ENCODE measurements at places on chromosomes 5 and 9.
A peak's percentile ranks its signal among the peaks of the same experiment; 100 is the strongest.

DNA sequence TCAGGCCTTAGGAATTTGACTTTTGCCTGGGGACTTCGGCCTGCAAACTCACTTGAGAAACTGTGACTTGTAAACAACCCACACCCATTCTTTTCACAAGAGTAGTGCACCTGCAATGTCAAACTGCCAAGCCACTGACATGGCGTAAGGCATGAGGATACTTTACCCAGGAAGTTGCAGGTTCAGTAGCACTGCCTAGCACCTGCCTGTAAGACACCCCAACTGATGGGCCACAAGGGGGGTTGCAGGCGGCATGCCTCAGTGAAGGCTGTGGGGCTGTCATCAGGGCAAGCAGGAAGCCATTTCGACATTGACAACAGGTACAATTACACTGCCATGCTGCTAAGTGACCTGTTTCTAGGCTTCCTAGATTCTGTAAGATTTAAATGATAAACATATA, 41.3 kb upstream of the RASGEF1C start:
- DNase-seq: no peak

DNA sequence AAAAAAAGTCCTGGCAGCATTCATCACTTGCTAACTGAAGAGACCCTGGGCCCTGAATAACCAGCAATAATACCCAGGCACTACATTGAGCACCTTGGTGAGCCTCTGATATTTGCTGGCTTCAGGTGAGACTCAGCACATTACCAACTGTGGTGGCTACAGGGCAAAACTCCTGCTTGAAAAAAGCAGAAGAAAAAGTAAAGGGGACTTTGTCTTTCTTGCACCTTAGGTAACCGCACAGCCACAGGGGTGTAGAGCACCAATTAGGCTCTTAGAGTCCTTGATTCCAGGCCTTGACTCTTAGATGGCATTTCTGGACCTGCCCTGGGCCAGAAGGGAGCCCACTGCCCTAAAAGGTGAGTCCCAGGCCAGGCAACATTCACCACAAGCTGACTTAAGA, 269.5 kb downstream of the AUH start:
- no peak for DNase-seq

GRCh38 chr9:101791533-101791932, 53.1 kb upstream of the GRIN3A start:
- DNase-seq: no peak

- DNase-seq: no peak
Observed at GRCh38 chr9:119195521-119195920, 173.7 kb downstream of the BRINP1 start.

DNA sequence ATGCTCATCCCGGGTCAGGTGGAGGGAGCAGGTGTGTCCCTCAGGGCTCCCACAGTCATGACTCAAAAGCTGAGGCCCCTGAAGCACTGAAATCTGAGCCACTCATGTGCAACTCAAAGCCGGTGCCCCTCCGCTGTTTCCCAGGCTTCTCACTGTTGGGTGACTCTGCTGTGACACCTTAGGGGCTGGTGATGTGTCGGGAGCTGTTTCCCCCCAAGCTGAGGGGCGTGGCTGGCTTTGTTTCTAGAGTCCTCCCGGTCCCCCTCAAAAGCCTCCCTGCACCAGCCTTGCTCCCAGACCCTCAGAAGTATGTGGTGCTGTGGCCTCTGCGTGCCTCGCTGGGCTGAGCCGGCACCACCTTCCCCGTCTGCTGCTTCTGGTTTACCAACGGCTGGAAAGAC, 39.7 kb downstream of the PLPP7 start:
- no peak for DNase-seq

GRCh38 chr5:135460246-135461033, 8.3 kb upstream of the TIFAB start:
- no peak for DNase-seq

DNA sequence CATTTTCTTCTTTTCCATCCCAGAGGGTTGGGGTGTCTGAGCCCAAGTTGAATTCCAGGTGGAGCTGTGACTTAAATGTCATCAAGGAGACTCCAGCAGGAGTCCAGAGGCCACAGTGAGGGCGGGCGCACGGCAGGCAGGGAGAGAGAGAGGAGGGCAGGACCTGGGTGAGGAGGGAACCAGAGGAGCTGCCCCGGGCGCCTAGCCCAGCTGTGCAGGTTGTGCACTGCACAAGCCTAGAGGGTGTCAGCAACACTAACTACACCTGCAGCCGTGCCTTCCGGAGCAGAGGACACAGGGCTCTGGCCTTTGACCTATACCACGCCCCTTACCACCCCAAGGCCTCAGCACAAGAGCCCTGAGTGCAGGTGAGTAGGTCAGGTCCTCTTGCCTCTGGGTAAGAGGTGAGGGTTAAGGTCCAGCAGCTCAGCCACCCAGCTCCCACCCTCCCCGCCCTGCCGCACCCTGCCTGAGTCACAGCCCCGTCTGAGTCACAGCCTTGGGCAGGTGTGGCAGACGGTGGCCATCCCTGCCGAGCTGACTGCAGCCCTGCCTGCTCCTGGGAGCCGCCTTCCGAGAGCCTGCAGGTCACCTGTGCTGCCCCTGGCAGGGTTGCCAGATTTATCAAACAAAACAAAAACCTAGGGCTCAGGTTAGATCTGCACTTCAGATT, 6.4 kb upstream of the AGPAT2 start:
- DNase-seq: no peak

- peak; percentile 64 for DNase-seq
Observed at GRCh38 chr5:181188700-181189362, 16.2 kb downstream of the TRIM7 start.

DNA sequence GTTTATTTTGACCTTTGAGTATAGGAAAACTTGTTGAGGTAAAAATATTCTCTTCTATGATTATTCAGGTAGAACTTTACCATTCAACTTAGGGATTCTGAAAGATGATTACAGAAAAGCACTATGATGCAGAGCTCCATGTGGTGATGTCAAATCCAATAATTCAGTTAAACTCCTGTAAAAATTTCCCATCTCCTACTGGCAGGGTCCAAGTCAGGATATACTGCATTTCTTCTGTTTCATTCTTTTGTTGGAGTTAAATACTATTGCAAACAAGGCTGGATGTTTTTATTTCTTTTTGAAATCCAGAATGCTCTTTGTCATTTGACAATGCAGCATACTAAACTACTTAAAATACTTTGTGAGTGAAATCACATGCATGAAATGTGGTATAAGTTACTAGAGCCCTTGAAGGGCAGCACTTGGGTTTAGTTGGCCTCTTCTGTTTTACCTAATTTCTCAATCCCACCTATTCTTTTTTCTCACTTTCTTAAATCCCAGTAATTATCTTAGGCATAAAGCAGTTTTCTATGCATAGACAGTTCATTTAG, 204.5 kb downstream of the FBXL7 start:
- DNase-seq: no peak

DNA sequence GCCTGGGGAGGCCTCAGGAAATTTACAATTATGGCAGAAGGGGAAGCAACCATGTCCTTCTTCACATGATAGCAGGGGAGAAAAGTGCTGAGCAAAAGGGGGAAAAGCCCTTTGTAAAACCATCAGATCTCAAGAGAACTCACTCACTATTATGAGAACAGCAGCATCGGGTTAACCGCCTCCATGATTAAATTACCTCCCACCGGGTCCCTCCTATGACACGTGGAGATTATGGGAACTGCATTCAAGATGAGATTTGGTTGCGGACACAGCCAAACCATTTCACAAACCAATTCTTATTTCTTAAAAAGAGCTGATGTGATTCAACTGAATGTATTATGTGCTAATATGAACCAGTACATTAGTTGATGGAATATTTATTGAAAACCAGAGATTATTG, 63.9 kb downstream of the PARP8 start:
- no peak for DNase-seq

DNA sequence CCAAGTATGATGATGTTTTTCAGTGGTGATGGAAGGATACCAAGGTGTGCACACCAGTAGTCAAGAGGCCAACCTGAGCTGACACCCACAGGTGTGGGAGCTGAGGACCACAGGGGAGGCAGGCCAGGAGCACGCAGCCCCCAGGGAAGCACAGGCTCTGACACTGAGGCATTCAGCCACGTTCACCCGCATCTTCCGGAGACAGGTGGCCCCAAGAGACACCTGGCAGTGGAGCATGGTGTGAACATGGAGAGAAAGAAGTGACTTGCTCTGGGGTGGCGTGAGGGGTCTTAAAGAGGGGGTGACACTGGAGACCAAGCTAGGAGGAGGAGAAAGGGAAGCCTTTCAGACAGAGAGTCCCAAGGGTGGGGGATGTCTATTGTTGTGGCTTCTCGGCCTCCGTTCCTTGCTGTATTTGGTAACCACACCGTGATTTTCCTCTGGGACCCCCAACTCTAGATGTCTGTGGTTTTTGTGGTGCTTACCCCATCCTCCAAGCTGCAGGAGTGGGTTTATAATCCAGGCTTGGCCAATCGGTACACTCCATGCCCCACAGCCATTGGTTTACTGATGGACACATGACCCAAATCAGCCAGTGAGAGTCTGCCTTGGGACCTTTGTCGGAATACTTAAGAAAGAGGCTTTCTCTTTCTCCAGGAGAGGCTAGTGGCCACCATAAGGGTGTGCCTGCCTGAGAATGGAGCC, 84.6 kb downstream of the HRH2 start:
- DNase-seq: no peak

- DNase-seq: no peak
Observed at GRCh38 chr5:123449424-123449974, 26.3 kb upstream of the CEP120 start.

GRCh38 chr5:58455066-58455465, 4.8 kb downstream of the PLK2 start:
- no peak for DNase-seq

GRCh38 chr5:7795306-7795705, 55.6 kb downstream of the CFAP90 start:
- DNase-seq: no peak

DNA sequence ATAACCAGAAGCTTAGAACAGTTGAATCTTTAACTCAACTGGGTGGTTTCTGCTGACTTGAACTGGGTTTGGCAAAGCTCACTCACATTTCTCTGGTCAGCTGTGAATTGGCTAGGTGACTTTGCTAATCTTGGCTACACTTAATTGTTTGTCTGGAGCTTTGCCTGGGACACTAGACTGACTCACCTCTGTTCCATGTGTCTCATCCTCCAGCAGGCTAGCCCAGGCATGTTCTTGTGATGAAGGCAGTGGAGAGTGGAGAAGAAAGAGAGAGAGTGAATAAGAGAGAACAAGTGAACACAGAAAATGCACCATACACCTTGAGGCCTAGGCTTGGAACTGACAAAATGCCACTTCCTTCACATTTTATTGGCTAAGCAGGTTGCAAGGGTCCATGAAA, 32.6 kb downstream of the SPATA31D1 start:
- DNase-seq: no peak

DNA sequence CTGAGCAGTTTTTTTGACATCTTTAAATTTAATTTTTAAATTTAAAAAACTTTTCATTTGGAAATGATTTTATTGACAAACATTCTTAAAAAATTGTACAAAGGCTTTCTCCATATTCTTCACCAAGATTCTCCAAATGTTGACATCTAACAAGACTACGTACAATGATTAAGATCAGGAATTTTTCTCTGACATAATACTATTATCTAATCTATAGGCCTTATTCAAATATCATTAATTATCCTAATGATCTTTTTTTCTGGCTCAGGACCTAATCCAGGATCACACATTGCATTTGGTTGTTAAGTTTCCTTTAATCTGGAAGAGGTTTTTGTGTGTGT, 106.1 kb upstream of the OSMR start:
- DNase-seq: no peak

GRCh38 chr5:10064546-10065195, 185.0 kb downstream of the ATPSCKMT start:
- no peak for DNase-seq

DNA sequence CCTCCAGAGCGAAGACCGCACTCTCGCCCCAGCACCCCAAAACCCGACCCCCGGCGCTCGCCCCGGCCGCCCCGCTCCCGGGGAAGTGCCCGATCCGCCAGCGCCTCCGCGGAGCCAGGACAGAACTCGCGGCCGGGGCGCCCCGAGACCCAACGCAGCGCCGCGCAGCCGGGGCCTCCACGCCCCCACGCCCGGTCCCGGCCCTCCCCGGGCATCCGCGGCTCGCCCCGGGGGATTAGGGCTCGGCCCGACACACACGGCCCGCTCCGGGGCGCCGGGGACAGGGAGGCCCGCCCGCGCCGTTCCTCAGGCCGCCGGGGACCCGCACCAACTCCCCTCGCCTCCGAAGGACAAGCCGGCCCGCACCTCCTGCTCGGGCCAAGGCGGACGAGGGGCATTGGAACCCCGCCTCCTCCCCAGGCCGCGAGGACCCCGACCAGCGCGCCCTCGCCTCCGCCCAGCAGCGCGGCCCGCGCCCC, 544 bp downstream of the FNBP1 start:
- DNase-seq: no peak

DNA sequence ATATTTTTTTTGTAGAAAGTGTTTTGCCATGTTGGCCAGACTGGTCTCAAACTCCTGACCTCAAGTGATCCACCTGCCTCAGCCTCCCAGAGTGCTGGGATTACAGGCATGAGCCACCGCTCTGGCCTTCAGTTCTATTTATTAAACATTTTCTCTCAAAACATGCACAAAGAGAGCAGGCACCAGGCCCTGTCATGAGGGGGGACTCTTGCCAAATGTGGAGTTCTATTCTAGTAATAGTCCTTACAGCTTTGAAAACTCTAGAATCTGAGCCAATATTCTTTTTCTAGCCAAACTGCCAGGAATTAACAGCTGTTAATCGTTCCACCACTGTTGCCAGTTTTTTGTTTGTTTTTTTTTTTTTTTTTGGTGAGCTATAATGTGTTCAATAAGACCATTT, 124.6 kb downstream of the TARS1 start:
- no peak for DNase-seq

DNA sequence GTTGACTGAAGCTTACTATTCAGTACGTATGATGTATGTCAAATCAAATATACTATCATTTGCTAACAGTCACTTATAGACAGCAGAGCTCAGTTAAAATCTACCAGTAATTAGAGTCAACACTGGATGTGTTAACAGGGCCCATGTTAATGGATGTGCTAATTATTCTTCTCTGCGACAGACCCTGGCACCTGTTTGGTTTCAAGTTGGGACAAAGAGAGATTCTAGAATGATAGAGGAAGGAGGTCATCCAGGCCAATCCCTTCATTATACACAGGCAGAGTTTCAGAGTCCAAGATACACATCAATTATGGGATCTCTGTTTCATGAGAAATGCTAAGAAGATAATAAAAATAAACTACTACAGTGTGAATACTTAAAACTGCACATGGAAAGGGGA, 615.0 kb downstream of the ZNF608 start:
- no peak for DNase-seq
